ENCODE measurements at places on chromosomes 5 and 9.

- DNase-seq: no peak
These were observed 14.0 kb downstream of the MTRR start for GRCh38 chr5:7882926-7883325.

GRCh38 chr5:115854139-115854538, 12.4 kb downstream of the AP3S1 start:
- DNase-seq: no peak

GRCh38 chr5:93886098-93886806, 144.9 kb upstream of the POU5F2 start:
- DNase-seq: no peak

DNA sequence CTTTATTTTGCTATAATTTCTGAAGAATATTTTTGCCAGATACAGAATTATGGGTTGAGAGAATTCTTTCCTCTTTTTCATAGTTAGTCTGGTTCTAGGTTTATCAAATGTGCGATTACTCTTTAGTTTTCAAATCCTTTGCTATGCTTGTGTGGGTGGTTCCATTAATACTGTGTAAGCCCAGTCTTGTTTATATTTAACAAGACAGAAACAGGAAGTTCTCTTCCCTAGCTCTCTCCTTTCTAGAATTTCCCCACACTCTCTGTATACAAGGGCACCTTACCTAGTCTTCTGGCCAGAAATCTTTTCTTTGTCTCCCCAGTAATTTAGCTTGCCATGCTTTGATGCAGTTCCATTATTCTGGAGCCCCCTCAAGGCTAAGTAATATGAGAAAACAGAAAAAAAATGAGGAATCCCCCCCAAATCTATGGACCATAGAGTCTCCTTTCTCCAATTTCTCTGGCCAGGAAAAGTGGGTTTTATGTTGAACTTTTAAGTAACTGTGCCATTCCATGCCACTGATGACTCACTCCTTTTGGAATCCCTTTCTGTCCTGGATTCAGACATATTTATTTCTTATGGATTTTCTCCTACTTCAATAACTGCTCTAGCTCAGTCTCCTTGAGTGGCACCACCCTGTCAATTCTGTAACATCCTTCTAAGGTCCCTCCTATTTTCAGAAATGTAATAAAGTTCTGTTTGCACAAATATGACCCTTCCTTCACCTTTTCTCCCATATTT, 1714.1 kb downstream of the EFNA5 start:
- no peak for DNase-seq

DNA sequence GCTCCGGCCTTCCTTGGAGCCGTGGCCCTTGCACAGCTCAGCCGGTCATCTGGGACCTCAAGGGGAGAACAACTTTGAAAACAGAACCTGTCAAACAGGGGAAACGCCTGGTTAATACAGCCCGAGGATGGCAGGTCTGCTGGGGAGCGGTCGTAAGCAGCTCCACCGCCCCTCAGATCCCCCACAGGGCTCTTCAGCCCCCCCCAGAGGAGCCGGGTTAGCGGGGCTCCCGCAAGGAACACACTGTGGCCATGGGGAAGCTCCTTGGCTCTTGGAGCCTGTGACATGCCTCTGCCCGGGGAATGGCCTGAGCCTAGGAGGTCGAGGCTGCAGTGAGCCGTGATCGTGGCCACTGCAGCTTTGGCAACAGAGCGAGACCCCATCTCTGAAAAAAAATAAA, 6.8 kb downstream of the TMEM250 start:
- no peak for DNase-seq
